ENCODE measurements at places on chromosomes 4 and X.

- DNase-seq = no peak
Measured at GRCh38 chr4:124710015-124710741, 2.4 kb downstream of the ANKRD50 start.

DNA sequence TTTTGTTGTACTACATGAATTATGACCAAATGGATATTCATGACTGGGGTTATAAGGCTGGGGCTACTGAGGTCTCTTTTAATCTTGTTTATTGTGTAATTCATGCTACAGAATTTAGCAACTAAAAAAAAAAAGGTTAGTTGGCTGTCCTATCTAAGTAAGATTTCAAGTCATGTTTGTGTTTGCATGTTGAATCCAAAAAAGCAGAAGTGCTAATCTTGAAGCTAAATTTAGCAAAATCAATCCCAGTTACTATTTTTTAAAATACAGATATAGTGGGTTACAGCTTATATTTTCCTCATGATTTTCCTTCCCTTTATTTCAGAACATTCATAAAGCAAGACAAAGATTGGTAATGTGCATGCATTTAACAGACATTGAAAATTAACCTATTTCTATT lies 19.4 kb downstream of the MTMR1 start:
- DNase-seq = no peak

DNA sequence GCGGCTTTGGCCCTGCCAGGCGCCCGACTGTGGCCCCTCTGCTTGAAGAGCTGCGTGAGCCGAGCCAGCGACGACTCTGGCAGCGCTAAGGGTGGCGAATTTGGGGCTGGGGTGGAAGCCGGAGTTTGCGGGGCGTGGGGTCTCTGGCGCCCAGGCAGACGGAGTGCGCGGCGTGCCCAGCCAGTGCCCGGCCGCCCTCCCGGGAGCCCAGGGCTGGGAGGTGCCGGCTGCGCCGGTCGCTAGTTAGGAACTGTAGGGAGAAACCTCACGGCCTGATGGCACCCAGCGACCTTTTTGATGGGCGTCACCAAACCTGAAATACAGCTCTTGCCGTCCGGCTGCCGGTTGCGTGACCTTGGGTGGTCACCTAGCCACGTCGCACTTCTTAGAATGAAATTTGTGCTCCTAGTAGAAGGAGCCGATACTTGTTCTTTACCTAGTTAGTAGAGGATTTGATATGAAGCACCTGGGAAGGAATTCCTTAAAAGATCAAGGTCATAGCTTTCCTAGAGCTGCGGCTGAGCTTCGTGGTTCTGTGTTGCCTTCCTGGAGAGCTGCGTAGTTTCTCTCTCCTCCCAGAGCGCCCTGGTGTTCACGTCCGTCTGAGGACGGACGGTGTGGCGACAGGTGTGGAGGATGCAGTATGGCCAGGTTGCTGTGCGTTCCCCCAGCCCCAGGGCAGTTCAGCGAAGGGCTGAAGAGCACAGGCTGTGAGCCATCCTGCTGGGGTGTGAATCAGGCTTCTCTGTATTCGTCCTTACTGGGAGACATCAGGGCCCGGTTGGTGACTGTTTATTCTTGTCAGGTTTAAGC lies 680 bp downstream of the MAEA start:
- no peak for DNase-seq

GRCh38 chr4:88674979-88675378 lies 22.6 kb downstream of the NAP1L5 start:
- no peak for DNase-seq

DNA sequence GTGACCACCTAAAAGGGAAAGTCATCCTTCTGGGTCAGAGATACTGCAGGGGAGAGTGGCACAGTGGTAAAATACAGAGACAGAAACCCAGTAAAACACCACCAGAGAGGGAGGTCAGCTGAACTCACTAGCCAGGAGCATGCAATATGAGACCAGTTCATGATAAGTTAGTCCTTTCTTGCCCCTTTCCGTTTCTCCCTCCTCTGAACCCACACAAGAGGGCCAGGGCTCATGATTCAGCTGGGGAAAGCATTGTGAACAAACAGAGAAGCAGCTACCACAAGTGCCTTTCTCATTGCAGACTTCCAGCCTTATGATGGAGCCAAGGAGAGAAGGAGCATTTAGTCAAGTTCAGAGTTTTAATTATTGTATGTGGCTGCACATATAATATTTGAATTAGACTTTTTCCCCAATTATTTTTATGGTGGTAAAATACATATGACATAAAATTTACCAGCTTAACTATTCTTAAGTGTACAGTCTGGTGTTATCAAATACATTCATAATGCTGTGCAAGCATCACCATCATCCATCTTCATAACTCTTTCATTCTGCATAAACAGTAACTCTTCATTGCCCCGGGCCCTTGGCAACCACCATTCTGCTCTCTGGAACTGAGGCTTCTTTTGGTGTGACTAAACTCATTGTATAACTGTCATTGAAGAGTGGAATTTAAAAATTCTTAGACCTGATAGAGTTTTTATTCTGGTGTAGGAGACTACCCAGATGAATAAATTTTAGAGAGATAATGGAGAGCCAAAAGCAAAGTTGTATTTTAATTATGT lies 114.6 kb downstream of the DDIT4L start:
- DNase-seq = no peak

DNA sequence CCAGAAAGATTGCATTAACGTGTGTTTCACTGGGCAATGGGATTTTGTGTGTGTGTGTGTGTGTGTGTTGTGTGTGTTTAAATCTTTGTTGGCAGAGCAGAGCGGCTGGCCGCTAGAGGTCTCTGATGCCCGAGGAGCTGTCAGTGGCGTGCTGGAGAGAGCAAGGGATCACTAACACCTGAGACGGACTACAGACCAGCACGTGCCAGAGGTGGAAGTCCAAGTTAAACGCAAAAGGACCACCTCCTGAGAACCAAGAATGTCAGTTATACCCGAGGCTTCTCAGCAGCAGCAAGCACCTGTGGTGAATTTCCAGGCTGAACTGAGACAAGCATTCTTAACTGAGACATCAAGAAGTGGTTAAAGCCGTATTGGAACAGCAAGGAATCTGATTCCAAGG lies 9.0 kb upstream of the SLC25A14 start:
- DNase-seq = peak; percentile 17

All from CD4-positive, alpha-beta T cell treated with Interleukin-6 at 100 ng/mL for 8 hours (primary cell).